ENCODE measurements at places on chromosomes 2 and 18.
A peak's percentile ranks its signal among the peaks of the same experiment; 100 is the strongest.

DNA sequence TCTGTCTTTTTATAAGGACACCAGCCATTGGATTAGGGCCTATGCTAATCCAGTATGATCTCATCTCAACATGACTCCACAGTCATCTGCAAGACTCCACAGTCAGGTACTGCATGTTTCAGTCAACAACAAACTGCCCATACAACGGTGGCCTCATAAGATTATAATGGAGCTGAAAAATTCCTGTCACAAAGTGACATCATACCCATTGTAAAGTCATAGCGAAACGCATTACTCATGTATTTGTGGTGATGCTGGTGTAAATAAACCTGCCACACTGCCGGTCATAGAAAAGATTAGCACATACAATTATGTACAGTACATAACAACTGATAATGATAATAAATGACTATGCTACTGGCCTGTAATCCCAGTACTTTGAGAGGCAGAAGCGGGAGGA is 102.2 kb downstream of the TEX51 start:
- no peak for DNase-seq

- DNase-seq = peak; percentile 60
Measured at GRCh38 chr18:74040459-74041332, 106.9 kb downstream of the FBXO15 start.

- DNase-seq = no peak
Measured at GRCh38 chr2:177207101-177207500, 5.5 kb upstream of the HNRNPA3 start.

DNA sequence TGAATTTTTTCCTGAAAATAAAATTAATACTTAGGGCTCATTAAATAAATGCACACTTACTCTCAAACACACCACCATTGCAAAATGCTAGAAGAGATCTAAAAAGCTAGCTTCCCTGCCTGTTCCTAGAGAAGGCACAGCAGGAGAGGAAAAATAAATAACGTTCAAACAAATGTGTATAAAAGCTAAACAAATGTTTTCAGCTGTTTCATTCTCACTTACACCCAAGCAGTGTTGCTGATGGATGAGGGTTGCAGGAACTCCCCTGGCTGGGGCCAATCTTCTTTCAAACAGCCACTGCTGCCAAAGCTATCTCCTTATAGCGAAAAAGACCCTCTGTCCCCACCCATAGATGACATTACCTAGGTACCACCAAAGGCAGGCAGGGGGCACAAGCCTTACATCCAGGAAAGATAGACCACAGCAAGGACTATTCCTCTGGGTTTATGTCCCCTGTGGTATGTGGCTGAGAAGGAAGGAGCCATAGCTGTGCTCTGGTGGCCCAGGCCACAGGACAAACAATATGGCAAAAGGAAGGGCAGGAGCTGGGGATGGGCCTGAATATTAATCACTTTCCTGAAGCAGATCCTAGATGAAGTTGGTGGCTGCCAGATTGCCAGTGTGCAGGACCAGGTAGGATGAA is 214.6 kb downstream of the TTC32 start:
- no peak for DNase-seq

- DNase-seq = no peak
Measured at GRCh38 chr2:152046940-152047339, 51.9 kb downstream of the CACNB4 start.

GRCh38 chr18:46830633-46831032 is 73.8 kb upstream of the ST8SIA5 start:
- no peak for DNase-seq

- DNase-seq = no peak
Measured at GRCh38 chr2:32788114-32788513, 158.6 kb upstream of the LTBP1 start.

DNA sequence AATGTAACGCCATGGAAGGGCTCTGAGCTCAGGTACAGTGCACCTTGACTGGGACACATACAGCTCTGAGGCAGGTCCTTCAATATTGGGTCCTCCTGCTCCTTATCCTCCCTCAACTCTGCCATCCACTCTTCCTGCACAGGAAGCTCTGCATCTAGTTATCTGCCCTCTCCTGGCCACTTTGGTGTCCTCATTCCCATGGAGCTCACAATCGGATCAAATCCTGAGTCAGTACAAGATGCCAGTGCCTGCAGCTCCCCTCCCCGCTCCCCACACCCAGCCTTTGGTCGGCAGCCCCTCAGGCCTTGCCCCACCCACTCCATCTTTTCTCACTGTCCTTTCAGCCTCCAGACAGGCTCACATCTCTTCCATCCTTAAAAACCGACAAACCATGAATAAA is 58.0 kb downstream of the LRRFIP1 start:
- no peak for DNase-seq

DNA sequence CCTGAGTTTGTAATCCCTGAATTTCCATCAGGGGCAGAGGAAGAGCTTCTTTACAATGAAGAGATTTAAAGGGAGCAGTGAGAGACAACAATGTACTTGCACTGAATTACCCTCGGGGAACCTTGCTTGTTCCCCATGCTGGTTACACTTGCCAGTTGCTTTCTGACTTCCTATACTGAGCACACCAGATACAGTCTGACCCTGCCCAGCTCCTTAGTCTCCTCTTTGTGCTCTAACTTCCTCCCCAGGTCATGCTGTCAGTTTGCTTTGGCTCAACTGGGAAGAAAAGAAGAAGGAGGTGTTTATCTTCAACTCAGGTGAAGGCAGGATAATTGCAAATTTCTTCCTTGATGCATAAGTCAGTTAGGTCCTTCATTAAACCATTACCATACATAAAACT is 658.4 kb downstream of the NYAP2 start:
- no peak for DNase-seq

DNA sequence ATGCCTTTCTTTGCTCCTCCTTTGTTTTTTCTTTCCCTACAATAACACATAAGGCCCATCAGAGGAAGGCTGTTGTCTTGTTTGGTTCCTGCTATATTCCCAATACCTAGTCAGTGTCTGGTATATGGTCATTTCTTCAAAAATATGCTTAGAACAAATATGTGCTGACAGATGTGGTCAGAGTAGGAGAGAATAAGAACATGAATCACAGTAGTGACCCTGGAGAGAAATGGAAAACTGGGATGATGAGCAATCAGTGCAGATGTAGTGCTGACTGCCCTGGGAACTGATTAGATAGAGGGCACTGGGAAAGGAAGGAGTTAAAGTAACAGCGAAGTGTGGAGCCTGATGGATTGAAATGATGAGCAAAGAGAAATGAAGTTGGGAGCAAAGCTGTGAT is 189.4 kb upstream of the LHCGR start:
- DNase-seq = no peak

- no peak for DNase-seq
Measured at GRCh38 chr2:44889096-44889495, 52.4 kb upstream of the SIX3 start.

DNA sequence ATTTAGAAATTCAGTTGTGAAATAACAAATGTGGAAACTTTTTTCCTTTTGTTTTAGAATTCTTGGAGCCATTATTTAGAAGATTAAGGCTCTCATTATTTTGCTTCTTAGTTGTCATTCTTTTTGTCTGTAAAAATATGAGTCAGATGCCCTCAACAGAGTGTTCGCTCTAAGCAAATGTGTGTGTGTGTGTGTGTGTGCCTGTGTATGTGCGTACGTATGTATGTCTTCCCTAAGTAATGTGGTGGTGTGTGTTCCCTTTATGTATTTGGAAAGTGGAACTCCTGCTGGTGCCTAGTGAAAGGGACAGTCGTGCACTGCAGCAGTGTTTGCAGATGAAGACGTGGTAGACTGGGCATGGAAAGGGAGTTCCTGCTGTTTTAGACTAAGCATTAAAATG is 27.5 kb downstream of the ZNF407 start:
- DNase-seq = no peak

DNA sequence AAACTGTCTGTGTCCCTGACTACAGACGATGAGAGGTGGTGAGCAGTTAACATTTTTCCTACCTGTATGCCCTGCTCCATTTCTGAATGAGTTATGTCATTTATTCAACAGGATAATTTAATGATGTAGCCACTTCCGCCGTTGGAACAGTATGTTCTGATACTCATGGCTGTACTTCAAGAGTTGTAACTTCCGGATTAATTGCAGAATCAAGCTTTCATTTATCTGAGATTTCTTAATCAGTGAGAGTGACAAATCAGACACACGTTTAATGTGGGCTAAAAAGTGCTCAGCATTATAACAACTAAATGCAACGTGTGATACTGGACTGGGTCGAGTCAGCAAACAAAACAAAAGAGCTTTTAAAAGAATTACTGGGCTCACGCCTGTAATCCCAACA is 107.7 kb downstream of the KCTD1 start:
- DNase-seq = no peak

DNA sequence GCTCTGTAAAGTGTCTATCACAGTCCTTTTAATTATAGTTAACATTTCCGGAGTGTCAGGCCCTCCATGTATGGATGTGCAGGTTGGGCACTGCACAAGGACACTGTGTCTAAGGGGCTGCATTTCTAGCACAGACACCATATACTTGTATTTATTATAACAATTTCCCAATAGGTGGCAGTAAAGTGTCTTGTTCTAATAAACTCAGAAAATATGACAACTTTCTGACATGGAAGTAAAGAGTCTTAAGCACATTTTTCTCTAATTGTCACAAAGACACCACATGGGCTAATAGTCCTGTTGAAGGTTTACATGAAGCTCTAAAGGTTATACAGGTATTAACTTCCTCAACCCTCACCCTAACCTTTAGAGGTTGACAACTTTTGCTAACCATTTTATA is 156.6 kb downstream of the DYSF start:
- DNase-seq = no peak

GRCh38 chr2:46345775-46346174 is 48.6 kb downstream of the EPAS1 start:
- DNase-seq = no peak

- DNase-seq = no peak
Measured at GRCh38 chr18:41992066-41992465, 37.0 kb downstream of the PIK3C3 start.

- DNase-seq = no peak
Measured at GRCh38 chr18:46294318-46294717, 190.1 kb downstream of the HAUS1 start.

DNA sequence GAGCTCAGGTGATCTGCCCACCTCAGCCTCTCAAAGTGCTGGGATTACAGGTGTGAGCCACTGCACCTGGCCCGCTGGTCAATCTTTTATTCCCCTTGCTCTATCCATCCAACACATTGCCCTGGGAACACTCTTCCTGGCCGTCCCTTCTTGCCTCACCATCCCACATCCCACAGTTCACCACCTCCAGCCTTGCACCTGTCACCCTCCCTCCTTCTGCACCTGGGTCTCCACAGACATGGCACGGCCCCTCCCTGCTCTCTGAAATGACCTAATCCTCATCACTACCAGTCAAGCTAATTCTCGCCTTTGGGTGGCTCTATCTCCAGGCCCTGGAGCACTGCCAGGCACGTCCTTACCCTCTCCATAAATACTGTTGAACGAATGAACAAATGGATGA is 116.9 kb upstream of the TEX51 start:
- no peak for DNase-seq

- no peak for DNase-seq
Measured at GRCh38 chr2:144382849-144383248, 137.1 kb downstream of the ZEB2 start.

- DNase-seq = no peak
Measured at GRCh38 chr2:218870984-218871344, 9.7 kb upstream of the WNT10A start.

DNA sequence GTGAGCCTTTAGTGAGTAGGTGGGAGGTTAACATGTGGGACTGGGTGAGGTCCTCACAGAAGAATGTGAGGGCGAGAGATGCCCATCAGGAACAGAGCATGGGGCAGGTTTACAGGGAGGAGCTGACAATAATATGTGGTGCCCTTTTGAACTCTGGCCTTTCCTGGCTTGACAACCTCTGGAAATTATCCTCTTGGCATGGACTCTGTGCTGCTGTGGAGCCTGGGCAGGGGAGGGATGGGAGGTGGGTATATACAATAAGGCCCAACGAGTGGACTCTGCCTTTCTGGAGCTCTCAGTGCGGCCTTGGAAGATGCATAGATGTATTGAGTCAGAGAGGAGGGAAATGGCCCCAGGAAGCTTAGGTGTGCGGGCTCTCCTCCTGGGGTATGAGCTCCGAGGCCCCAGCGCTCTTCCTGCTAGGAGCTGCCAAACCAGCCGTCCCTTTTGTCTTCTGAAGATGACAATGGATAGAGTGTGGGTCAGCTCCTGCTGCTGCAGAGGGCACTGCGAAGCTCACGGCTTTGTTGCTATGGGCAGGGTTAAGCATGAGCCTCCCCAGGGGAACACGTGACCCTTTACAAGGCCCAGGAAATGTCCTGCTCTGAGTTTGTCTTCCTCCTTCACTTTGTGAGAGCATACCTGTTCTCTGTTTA is 8.7 kb upstream of the PSD4 start:
- DNase-seq = no peak

DNA sequence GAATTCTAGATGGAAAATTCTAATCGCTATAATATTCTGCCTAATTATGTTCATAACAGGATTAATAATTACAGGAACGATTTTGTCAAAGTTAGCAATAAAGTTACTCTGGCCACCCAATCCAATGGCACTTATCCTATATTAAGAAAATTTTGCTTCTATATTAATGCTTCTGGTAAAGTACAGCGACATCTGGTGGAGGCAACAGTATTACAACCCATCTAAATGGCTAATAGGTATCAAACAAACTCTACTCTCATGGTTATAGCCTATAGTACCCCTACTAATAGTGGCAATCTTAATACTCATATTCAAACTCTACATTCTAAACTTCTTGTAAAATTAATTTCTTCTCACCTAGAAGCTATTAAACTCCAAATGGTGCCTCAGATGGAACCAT is 1084.7 kb upstream of the LRRTM1 start:
- no peak for DNase-seq

DNA sequence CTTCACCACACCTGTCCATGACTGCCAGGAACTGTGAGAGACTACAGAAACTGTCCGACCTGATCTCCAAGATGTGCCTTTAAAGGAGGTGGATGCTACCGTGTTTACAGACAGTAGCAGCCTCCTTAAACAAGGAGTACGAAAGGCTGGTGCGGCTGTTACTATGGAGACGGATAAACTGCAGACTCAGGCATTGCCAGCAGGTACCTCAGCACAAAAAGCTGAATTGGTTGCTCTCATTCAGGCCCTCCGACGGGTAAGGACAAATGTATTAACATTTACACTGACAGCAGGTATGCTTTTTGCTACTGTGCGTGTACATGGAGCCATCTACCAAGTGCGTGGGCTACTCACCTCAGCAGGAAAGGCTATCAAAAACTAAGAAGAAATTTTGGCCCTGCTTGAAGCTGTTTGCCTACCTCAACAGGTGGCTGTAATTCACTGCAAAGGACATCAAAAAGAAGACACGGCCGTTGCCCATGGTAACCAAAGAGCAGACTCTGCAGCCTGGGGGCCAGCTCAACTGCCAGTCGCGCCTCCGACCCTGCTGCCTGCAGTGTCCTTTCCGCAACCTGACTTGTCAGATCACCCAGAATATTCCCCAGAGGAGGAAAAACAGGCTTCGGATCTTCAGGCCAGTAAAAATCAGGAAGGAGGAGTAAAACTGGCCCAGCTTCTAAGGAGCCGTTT is 30.9 kb downstream of the SKA1 start:
- DNase-seq = no peak

- no peak for DNase-seq
Measured at GRCh38 chr18:7038330-7038851, 79.2 kb downstream of the LAMA1 start.

Data from activated CD4-positive, alpha-beta T cell treated with anti-CD3 and anti-CD28 coated beads for 24 hours (primary cell).